ENCODE measurements at places on chromosomes 13 and 19.

DNA sequence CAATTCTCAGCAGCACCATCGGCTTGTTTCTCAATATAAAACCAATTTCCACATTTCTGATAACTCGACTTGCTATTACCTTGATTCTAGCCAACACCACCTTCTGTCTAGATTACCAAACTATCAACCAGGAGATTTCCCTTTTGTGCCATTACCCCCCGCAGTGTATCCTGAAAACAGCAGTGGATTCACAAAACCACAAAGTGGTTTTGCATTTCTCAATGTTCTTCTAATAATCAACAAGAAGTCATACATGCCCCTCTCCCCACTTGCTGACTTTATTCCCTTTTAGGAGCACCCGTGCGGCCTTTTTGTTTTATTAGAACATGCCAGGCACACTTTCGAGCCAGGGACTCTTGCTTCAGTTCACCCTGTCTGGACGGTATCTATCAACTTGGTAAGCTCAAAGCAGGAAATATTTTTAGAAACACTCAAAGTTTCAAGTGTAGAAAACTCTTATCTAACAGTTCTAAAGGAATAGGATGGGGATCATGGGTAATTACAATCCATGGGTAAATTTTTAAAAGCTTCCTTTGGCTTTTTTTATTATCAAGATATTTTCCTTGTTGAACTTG, 967.4 kb downstream of the EFNB2 start:
- no peak for DNase-seq

DNA sequence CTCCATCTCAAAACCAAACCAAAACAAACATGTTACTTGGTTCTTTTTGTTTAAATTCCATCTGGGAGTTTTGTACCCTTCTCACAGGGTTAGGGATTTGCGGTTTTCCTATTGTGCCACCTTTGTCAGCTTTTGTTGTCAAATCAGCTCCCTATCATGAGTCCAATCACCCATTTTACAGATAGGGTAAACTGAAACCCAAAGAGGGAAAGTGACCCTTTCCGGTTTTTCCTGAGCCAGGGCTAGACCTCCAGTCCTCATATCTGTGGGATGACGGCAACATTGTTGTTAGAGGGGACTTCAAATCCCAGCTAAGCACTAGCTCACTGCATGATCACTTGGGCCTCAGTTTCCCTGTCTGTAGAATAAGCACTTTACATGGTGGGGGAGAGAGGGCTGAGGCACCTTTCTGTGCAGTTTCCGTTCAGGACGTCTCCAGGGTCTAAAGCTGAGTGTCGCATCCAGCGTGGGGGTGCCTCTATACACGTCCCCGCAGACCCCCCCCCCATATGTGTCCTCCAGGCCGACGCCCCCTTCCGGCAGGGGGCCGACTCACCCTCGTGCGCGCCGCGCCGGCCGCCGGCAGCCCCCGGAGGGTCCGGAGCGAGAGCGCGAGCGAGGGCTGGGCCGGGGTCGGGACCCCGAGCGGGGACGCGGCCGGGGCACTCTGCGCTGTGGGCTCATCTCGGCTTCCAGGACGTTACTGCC, 3.9 kb downstream of the CCDC194 start:
- no peak for DNase-seq

GRCh38 chr19:1081301-1082164, 13.6 kb downstream of the POLR2E start:
- no peak for DNase-seq

DNA sequence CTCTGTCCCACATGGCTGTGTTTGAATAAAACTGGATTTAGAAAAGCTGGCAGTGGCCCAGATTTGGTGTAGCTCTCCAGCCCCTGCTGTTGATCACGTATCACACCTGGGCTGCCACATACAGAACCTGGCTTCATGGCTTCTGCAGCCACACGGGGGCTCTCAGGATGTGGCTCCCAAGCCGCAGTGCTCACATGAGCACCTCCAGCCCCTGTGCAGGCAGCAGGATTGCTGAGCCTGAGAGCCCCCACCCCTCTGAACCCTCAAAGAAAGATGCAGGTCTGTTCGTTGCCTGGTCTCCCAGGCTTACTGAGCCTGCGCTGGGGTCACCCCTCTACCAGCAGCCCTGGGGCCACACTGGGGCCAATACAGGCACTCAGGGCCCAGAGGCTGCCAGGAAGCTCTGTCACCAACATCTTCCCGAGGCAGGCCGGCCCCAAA, 2.7 kb downstream of the PLEKHF1 start:
- DNase-seq: peak; percentile 50

GRCh38 chr19:29724102-29724641, 9.1 kb upstream of the C19orf12 start:
- DNase-seq: no peak

GRCh38 chr19:6828306-6828697, 55.8 kb downstream of the VAV1 start:
- DNase-seq: no peak

DNA sequence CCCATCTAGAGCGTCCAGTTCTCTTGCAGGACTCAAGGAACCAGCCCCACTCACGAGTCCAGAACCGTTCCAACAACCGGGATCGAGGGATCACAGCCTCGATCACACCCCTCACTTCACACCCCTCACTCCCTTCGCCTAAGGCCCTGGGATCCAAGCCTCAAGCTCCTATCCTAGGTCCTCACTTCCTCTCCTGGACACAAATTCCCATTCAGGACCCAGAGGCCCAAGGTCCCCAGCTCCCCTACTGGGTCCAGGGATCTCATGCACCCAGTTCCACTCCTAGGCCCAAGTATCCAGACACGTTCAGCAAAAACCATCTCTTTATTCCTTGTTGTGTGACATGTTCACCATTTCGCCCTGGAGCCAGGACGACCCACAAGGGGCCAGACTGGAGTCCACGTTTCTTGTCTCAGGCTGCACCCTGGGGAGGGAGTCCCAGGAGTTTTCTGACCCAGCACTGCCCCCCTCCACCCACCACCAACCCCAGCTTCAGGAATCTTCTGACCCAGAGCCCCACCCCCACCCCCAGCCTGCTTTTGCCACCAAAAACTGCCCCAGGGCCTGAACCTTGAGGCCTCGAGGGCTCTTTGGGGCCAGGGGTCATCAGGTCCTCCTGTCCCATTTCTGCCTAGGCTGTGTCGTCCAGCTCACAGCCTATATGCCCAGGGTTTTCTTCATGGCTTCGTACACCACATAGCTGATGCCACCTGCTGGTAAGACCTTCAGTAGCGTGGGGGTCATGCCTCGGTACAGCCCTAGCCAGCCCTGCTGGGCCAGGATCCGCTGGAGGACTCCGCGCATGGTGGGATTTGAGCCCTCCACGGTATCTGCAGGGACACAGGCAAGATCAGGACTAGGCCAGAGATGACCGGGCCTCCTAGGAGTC, 1.4 kb upstream of the KHSRP start:
- peak; percentile 16 for DNase-seq

GRCh38 chr13:113582841-113583631, 1.5 kb upstream of the TFDP1 start:
- peak; percentile 5 for DNase-seq

DNA sequence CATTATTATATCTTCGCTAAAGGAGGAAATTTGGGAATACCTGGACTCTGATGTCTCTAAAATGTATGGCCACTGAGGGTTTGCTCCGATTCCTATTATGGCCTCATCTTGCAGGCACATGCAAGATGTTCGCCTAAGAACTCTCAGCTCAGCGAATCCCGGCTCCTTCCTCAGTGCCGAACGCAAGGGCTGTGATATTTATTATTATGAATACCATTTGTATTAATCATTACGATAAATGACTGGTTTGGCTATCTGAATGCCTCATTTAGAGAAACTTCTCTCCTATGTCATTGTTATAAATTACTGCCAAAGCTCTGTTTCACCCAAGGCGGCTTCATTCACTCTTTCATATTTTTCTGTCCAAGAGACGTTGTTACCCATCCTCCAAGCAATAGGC, 369.7 kb upstream of the TSHZ3 start:
- DNase-seq: no peak

DNA sequence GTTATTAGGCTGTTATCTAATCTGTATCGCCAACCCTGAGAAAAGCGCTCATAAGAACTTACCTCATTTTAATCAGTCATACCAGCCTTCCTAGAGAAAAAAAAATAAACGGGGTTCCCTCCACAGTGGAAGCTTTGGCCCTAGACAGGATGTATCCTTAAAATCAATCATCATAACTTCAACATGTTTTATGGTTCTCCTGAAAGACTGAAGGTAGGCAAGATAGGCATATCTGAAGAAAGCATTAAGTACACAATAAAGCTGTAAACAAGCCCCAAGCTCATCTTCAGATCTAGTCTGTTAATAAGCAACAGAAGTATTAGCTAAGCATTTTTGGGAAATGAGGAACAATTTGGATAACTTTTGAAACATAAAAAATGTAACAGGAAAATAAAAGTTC, 18.7 kb upstream of the SERP2 start:
- DNase-seq: no peak

- DNase-seq: no peak
Observed at GRCh38 chr13:94878602-94879165, 166.3 kb upstream of the SOX21 start.

DNA sequence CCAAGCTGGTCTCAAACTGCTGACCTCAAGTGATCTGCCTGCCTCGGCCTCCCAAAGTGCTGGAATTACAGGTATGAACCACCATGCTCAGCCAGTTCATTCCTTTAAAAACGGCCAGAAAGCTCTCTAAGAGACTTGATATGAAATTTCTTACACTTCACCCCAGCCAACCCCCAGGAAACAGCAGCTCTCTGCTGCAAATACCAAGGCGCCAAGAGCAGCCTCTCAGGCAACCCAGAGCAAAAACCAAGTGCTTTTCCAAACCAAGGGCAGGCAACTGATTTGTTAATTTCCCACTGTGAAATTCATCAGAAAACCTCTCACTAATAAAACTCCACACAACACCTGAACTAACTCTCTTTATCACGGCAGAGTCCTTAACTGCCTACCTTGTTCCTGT, 44.9 kb downstream of the LATS2 start:
- no peak for DNase-seq

DNA sequence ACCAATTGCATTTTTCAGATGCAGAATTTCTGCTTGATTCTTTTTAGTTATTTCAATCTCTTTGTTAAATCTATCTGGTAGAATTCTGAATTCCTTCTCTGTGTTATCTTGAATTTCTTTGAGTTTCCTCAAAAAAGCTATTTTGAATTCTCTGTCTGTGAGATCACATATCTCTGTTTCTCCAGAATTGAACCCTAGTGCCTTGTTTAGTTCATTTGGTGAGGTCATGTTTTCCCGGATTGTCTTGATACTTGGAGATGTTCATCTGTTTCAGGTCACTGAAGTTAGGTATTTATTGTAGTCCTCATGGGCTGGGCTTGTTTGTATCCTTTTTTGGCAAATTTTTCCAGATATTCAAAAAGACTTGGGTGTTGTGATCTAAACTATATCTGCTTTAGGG, 202.9 kb upstream of the SERP2 start:
- no peak for DNase-seq
